IPS-NIHi11 (cell line): ENCODE measurements at places on chromosomes 11 and 22.

DNA sequence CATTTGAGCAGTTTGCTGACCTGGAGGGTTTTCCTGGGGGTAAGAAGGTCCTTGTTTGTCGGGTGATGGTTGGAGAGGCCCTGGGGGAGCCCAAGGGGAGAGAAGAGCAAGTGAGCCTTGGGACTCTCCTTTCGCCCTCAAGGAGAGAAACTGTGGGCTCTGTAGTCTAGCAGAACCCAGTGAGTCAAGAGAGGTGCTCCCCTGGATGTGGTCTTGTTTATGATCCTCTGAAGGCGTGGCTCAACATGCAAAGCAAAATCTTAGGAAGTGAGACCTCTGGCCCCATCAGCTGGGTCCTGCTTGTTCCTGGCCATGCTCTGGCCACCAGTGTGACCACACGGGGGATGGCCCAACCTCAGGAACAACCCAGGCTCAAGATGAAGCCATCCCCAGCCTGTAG, 66.5 kb upstream of the ALX4 start:
- DNase-seq: no peak

GRCh38 chr11:92969634-92970347, at the start of gene MTNR1B:
MTNR1B (plus strand) TSS chr11:92969651; CDS start chr11:92969726, 75 bp downstream.
- peak; percentile 58 for DNase-seq

GRCh38 chr11:29373725-29374124, 643.1 kb downstream of the KCNA4 start:
- no peak for DNase-seq

DNA sequence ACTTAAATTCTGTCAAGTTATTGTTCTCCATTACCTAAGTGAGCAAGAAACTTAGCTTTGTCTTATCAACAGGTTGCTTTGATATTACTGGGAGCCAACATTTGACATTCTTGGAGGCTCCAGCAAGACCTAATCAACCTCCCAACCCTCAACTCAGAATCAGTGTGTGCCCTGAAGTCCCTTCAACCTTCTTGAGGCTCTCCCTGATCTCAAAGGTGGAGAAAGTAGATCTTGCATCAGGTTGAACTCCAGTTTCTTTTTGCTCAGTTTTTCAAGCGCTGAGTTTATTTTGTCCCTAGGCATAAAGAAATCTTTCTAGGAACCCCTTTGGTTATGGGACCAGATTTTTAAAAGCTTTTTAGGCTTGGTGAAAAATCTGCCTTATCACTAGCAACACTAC, 1.4 kb downstream of the FAM111A start:
- no peak for DNase-seq

GRCh38 chr11:21631991-21632390, 560.9 kb upstream of the ANO5 start:
- DNase-seq: no peak

GRCh38 chr11:893008-893654, 17.5 kb downstream of the CHID1 start:
- no peak for DNase-seq

DNA sequence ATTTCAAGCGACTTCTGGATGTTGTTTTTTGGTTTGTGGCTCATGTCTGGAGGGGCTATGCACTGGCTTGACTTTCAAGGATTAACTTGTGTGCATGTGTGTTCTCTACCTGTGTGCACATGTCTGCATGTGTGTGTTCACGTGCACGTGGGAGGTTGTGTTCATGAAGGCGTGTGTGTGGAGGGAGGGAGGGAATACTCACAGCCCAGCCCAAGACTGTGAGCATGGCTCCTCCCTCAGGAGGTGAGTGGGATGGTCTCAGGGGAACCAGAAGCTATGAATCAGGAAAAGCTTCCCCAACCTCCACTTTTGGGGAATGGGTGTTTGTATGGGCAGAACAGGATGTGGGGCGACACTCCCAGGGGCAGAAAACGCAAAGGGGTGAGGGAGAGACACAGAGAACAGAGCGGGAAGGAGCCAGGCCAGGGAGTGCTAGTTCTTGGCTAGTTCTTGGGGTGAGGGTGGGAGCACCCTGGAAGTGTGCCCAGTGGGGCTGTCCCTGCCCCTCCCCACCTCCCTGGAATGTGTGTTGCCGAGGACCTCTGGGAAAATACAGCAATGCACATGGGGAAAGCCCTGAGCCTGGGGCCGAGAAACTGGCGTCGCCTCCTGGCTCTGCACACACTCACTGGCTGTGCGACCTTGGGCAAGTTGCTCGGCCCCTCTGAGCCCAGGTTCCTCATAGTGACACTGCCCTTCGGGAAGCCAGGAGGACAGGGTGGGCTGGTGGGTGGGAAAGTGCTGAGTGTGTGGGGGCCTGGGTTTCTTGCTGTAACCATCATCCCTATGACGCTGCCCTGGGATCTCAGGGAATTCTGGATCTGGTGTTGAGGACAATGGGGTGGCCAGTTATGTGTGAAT, 16.9 kb upstream of the ALX4 start:
- no peak for DNase-seq

DNA sequence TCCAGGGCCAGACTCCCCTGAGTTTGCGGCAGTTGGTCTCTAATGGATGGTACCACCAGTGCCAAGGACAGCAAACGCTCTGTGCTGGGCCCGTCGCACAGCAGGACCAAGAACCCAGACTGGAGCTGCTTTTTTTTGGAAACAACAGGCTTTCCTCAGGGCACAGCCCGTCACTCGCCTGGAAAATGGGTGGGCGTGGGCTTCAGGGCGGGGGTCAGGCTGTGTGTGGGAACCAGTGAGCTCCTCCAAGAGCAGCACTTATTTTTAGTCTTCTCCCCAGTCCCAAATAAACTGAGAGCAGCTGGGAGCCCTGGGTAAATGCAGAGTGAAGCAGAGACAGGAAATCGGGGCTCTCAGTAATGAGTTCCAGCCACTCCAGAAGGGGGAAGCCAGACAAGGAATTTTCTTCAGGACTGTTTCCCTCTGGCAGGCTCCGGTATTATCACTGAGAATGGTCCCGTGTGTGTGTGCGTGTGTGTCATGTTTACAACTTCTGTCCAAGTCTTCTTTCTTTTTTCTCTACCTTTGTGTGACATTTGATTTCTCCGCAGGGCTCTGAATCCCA, 63.0 kb downstream of the PPFIBP2 start:
- DNase-seq: no peak

- no peak for DNase-seq
Observed at GRCh38 chr22:30535182-30535581, 11.4 kb downstream of the SEC14L6 start.
